ENCODE measurements at places on chromosomes 16 and 17.

- DNase-seq = no peak
Observed at GRCh38 chr16:19598805-19599510, 43.5 kb downstream of the VPS35L start.

GRCh38 chr16:853306-853705, 52.8 kb upstream of the GNG13 start:
- DNase-seq = no peak

DNA sequence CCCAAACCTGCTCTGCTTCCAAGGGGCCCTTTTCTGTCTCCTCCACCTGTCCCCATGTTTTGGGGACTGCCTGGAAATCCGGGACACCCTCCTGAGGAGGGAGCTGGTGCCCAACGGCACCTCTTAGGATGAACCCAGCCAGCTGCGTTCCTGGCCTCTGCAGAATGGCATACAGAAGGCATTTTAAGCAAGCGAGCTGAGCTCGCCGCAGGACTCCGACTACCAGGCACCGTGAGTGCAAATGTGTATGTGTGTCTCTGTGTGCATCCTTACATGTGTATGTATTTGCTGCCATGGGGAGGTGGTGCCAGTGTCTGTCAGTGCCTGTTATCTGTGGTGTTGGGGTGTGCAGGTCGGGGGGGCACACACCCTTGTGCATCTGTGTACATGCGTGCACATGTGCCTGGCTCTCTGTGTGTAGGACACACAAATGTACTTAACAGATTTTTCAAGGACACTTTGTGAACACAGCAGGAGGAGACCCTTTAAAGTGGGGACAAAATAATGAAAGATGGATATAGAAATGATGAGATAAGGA, 39.3 kb downstream of the ABAT start:
- DNase-seq = no peak

DNA sequence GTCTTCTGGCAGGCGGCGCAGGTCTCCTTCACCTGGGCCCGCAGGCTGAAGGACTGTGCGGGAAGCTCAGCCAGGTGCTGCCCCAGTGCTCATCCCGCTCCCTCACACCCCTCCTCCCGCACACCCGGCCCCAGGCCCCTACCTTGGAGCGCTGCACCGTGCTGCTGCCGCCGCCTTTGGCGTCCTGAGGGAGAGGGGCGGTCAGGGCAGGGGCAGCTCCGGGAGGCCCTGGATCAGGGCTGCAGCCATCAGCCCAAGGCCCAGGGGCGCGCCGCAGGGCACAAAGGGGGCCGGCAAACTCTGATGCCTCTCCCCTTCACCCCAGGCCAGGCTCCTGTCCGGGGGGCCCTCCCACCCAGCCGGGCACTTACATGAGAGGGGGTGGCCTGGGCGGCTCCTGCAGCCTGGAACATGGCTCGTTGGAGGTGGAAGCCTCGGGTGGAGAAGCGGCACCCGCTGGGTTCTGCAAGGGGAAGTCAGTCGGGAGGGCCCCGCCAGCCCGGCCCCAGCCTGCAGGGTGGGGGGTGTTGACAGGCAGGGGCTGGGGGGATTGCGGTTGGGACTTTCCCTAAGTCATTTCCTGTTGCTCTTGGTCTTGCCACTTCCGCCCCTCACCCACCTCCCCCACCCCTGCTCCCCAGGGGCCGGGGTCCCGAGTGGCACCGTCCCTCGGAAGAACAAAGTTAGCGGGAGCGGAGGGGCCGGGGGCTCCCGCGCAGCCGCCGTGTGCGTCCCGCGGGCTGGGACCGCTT, 863 bp downstream of the LIMD2 start:
- no peak for DNase-seq

DNA sequence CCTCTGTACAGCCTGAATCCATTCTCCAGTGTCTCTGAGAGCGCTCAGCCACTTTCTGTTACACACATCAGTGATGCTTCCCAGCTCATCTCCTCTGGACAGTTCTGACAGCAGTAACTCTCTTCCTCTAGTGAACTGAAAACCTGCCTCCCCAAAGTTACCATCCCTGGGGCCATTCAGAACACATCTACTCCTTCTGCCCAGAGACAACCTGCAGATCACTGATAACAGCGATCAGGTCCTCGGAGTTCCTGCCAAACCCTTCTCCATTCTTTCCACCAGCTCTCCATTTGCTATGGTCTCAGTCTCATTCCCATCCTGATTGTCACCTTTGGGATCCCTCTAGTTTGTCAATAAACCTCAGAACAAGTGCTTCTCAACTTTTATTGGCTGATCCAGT, 7.3 kb downstream of the ZZEF1 start:
- no peak for DNase-seq

DNA sequence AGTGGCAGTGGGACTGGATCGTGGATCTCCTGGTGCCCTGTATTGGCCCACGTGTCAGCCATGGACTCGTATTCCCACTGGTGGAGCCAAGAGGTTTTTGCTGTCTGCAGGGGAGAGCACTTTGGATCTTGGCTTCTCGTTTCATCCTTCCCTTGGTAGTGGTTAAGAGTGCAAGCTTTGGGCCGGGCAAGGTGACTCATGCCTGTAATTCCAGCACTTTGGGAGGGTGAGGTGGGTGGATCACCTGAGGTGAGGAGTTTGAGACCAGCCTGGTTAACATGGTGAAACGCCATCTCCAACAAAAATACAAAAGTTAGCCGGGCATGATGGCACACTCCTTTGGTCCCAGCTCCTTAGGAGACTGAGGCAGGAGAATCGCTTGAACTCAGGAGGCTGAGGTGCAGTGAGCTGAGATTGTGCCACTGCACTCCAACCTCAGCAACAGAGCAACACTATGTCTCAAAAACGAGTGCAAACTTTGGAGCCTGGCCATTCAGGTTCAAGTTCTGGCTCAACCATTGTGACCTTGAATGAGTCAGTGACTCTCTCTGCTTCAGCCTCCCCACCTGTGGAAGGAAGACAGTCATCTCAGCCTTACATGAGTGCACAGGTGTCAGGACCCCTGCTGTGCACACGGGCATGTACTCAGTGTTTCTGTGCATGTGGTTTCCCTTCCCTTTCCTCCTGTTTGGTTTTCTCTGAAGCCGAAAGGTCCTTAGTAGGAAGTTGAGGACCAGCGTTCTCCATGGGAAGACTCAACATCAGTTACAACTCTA, 57.4 kb downstream of the PLCG2 start:
- no peak for DNase-seq

GRCh38 chr16:2713985-2714774, 5.8 kb downstream of the PRSS27 start:
- DNase-seq = no peak

DNA sequence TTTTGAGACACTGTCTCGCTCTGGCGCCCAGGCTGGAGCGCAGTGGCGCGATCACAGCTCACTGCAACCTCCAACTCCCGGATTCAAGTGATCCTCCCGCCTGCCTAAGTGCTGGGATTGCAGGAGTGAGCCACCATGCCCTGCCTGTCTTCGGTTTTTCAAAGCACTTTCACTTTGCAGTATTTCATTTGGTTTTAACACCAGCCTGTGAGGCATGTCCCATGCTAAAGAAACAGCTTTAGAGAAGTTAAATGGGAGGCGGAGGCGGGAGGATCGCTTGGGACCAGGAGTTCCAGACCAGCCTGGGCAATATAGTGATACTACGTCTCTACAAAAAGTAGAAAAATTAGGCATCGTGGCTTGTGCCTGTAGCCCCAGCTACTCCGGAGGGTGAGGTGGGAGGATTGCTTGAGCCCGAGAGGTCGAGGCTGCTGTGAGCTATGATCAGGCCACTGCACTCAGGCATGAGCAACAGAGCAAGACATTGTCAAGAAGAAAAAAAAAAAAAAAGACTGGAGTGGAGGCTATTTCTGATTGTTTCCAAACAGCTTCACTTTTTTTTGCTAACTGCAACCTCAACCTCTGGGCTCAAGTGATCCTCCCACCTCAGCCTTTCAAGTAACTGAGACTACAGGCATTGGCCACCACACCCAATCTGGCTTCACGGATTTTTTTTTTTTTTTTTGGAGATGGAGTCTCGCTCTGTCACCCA, 1.3 kb downstream of the METTL23 start:
- no peak for DNase-seq

DNA sequence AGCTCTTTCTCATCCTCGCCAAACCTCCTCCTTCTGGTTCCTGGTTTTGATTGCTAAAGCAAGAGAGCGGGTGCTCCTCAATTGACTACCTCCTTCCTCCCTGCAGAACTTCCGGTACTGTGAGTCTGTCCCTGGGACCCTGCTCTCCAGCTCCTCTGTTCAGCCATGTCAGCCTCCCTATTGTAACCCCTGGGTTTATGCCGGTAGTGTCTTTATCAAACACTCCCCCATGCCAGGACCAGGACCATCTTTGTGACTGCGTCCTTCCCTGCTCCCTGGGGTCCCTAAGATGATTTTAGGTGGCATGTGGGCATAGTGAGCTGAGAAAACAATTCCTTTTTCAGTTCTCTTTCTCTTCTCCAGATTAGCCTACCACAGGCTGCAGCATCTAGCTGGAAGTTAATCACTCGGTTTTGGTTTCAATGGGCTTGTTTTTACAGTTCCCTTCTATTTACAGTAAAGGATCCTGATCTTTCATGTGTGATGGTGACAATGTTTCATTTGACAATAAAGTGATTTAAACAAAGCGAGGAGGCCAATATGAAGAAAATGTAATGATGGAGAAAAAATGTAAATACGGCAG, 27.7 kb upstream of the IL21R start:
- DNase-seq = no peak

DNA sequence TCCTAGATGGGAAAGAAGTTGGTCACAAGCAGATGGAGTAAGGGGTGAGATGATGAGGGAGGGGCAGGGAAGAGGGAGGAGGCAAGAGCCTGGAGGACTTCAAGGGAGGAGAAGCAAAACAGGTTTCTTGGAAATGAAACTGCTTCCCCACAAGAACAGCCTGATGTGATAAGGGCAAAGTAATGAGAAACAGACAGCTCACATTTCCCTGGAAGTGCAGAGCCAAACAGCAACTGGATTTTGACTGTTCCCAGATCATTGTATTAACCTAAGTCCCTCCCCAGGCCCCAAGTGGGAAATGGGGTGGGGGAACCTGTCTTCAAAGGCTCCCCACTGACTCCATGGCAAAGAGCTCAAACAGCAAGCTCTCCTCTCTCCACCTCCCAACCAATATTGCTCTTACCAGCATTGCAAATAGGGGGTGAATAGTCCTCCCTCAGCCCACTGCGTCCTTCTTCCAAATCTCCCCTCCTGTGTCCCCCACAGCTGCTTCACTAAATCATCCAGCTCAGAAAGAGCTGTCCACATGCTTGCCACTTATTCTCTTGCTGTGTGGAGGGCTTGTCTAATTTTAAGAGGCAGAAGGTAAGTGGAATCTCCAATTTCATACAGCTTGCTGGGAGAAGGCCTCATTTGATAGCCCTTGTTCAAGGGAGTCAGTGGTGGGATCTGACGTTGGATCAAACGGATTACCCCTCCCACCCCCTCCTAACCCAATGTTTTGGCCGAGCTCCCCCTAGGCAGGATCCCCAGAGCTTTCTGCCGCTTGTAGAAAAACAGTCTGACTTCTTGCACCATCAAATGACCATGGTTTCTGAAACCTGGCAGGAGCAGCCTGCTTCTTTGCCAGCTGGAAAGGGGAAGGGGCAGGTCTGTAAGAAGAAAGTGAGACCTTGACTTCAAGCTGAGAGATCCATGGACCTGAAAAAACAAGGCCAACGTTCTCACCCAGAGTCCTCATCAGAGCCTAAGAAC, 56.3 kb upstream of the SMIM36 start:
- DNase-seq = no peak

- no peak for DNase-seq
Observed at GRCh38 chr16:68526143-68526781, 12.8 kb upstream of the ZFP90 start.

- DNase-seq = no peak
Observed at GRCh38 chr17:45235416-45236281, 14.0 kb downstream of the FMNL1 start.

DNA sequence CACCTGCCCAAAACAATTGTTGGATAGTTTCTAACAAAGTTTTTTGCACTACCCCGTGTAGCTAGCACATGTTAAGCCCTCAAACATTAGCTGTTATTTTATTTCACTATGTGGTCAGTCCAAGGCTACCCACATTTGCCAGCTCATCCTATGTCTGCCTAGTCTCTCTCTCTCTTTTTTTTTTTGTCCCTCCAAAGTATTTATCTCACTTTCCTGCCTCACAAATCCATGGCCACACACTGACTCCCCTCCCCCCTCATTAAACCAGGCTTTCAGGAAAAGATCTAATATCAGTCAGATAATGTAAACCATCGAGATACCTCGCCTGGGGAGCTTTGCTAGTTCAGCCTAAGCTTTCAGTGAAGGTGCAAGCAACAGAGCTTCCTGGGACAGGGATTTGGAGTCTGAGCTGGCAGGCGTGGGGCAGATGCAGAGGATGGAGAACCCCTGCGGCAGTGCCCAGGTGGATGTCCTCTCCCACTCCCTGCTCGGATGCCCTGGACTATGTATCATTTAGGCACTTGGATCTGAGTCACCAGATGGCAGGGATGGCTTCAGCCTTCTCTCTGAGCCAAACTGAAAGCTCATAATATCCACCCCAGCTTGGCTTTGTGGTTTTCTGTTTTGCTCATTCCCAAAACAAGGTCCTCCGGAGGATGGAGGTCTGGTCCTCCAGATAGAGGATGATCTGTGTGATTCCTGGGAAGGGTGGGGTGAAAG, 73.7 kb upstream of the FOXF1 start:
- no peak for DNase-seq

DNA sequence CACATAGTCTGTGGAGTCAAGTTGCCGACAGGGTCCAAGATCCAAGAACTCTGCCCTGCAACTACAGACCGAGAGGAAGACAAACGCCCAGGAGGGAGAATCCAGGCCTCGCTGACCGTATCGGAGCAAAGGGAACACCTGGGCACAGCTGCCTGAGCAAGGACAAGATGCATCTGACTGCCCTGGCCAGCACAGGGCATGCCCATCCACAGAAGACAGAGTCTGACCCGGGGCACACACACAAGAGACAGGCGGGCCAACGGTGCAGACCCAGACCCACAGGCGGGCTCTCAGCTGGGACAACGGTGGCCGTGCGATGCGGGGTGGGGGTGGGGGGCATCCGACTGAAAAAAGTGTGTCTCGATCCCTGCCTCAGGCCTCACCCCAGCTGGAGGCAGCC, 6.2 kb downstream of the RAB40B start:
- DNase-seq = no peak

DNA sequence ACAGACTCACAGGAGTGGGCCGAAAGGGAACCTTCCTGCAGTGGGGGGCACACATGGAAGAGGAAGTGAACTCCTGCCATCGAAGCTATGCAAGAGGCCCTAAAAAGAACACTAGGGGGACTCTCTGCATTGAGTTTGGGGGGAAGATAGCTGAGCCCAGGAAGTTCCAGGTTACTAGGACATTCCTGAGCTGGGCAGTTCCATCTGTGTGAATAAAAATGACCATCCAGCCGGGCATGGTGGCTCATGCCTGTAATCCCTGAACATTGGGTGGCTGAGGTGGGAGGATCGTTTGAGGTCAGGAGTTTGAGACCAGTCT, 211.8 kb downstream of the ZNF423 start:
- DNase-seq = peak; percentile 19
